ENCODE measurements at places on chromosomes 5 and 9.

GRCh38 chr5:36654564-36654963 is 48.2 kb downstream of the SLC1A3 start:
- no peak for DNase-seq

DNA sequence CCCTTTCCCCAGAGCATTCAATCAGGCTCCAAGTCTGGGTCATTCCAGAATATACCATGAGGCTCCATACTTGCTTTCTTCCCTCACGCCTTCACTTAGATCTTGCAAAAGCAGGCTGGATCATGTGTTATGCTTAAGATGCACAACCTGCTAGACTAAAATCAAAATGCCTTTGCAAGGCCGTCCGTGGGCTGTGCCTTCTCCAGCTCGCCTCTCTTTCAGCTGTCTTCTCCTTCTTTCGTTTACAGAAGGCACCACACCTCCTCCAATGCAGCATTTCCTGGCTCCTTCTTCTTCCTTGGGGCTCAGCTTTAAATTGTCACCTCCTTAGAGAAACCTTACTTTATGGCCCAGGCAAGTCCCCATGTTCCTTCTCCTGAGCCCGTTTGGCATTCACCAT is 150.6 kb downstream of the ADCY2 start:
- no peak for DNase-seq

DNA sequence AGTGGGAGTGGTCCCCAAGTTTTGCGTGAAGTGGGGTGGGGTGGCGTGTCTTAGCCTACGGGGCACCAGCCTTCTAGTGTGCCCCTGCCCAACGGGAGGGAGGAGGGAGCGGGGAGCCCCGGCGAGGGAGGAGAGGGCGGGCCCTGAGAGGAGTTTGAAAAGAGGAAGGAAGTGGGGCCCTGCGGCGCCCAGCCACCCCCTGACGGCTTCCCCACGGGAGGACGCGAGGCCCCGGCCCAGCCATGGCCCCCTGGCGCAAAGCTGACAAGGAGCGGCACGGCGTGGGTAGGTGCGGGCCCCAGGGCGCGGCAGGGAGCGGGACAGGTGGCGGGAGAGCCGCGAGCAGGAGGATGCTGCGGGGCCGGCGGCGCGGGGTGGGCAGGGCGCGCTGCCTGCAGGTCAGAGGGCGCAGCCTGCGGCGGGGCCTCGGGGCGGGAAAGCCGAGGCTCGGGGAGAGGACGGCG is at the start of gene DOCK2:
Gene DOCK2 (plus strand): TSS at position 191 of the 464 bp plus-strand sequence. CDS start 52 bp downstream, at position 243.
- peak; percentile 27 for DNase-seq

GRCh38 chr5:109496112-109496511 is 86.3 kb upstream of the PJA2 start:
- DNase-seq = no peak

- DNase-seq = no peak
These were observed 94.0 kb downstream of the CACNA1B start for GRCh38 chr9:137971477-137972138.

DNA sequence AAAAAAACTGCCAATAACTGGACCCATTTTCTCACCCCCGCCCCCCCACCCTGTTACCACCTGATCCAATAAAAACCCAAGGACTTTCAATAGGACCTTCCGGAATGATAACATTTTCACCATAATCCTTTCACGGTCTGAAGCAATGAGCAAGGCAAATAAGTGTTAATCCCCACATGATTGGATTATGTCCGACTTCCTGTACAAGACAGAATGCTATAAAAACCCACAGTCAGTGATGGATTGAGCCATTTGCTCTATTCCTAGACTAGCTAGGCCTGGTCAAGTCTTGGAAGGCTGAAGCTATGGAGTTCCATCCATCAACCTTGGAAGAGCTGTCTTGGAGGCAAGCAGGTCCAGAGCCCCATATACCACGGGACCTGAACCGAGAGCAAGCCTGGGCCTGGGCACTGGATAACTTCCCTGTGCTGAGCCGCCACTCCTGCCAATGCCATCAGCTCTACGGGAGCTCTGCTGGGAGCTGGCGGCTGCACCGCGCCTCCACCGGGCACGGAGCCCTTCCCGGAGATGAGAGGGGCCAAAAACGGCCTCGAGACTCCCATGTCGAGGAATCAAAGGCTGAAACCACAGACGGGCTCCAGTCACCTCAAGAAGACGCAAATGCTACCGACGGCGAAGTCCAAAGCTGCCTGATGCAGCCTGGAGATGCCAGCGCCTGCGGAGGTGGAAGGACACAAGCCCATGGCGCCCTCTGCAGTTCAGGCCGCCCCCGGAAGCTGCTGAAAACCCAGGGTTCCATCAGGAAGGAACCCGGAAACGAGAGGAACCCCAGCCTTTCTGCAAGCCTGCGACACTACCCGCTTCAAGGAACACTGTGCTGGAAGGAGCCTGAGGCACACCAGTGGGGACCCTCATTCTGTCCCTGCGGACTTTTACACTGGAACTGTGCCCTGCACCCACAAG is 69.2 kb downstream of the ANXA2R start:
- no peak for DNase-seq

- no peak for DNase-seq
These were observed 493.3 kb upstream of the ADAMTS16 start for GRCh38 chr5:4646715-4647375.

- no peak for DNase-seq
These were observed 1.2 kb downstream of the NSD1 start for GRCh38 chr5:177134697-177135225.

- DNase-seq = no peak
These were observed 76.9 kb upstream of the NFIL3 start for GRCh38 chr9:91500509-91501014.

DNA sequence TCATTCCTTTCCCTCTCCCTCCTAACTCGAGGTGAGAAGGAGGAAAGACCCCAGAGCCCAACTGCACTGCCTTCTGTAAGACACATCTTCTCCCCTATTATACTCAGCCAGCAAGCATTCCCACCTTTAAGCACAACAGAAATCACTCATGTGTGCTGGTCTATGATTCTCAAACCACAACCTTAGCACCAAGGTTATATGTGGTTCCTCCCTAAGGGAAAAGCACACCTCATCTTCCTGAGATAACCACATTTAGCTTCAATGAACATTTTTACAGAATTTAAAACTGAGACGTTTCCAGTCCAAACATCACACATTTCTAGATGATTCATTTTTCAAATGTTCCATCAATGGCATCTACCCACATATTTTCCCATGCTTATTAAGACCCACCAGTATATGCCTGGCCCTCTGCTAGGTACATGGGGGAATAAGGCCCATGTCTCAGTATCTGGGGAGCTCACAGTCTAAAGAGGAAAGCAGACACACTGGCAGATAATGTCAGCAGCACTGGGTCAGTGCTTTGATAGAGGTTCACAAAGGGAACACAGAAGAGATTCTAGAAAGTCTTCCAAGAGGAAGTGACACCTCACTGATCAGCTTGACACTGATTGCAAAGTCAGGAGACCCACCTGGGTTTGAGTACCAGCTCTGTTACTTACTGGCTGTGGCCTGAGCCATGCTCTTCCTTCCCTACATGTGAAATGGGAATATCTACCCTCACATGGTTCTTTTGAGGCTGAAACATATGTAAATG is 245.4 kb downstream of the DENND1A start:
- no peak for DNase-seq

GRCh38 chr5:17620627-17621026 is 10.4 kb downstream of the TAF11L12 start:
- no peak for DNase-seq

DNA sequence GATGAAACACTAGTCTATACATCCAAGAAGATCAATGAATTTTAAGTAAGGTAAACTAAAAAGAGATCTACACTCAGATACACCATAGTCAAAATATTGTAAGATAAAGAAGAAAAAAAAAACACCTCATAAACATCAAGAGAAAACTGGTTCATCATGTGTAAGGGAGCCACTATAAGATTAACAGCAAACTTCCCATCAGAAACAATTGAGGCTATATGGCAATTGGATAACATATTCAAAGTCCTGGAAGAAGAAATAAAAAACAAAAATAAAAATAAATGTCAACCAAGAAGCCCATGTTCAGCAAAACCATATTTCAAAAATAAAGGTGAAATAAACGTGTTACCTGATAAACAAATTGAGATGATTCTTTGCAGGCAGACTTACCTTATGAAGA is 3.6 kb downstream of the OR13C8 start:
- DNase-seq = no peak

DNA sequence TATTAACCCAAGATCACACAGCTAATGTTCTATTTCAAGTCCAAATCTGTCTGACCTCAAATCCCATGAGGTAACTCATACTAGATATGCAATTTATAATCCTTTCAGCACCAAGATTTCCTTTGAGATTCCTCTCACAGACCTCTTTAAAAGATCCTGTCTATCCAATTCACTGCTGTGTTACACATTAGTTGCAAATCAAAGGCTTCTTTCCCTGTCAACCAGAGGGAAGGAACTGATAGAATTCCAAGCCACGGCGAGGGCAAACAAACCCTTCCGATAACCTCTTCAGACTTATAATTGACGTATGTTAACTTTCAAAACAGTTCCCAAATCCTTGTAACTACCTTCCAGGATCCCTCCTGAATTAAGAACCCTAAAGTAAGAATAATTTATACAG is 168.9 kb downstream of the DRD1 start:
- DNase-seq = no peak

DNA sequence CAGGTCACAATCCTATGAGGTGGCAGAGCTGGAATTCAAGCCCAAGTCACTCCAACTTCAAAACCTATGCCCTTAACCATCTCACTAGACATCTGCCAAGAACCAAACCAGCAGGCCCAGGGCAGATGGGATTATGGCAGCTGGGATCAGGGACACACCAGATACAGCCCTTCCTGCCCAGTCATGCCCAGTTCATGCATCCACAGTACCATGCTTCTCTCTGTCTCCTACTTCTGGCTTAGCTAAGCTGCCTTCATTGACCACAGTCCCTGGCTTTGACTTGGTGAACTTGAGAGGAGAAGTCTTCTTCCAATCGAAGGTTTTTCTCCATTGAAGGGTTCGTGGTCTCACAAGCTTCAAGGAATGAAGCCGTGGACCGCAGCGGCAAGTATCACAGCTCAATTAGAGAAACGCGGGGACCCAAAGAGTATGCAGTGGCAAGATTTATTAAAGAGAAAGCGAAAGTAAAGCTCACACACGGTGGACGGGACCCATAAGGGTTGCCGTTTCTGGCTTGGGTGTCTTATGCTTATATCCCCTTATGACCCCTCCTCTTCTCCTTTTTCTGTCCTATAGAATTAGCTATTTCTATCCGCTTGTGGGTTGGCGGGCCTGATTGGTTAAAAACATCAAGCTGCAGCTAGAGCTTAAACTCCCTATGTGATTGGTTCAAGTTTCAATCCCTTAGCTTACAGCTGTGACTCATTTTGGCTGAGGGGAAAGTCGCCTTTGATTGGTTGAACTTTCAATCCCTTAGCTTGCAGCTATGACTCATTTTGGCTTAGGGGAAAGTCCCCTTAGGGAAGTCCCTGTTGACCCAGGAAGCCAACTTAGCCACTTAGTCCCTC is 101.2 kb downstream of the TRIM36 start:
- peak; percentile 6 for DNase-seq

GRCh38 chr5:76546497-76547102 is 76.6 kb downstream of the F2RL2 start:
- no peak for DNase-seq

DNA sequence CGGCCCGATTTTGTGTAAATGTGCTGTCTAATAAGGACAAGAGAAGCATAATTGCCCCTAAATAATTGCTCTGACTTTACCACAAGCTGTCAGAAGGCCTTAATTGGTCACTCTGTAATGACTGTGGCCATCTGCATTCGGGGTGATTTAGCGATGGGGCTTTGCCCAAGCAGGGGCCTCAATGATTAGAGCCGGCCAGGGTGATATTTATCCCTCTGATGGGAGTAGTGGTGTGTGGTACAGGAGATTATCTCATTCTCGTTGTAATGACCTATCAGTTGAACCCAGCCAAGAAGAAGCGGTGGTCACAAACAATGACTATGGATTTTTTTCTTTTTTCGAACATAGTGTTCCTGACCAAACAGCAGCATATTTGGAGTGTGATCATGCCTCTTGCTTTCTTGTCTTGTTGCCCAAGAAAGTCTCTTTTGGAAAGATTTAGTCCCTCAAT is 72.0 kb upstream of the SAP30L start:
- no peak for DNase-seq

- DNase-seq = no peak
These were observed 421.9 kb upstream of the FTMT start for GRCh38 chr5:121429761-121430160.

- no peak for DNase-seq
These were observed 131.2 kb downstream of the SLIT3 start for GRCh38 chr5:169169783-169170182.

DNA sequence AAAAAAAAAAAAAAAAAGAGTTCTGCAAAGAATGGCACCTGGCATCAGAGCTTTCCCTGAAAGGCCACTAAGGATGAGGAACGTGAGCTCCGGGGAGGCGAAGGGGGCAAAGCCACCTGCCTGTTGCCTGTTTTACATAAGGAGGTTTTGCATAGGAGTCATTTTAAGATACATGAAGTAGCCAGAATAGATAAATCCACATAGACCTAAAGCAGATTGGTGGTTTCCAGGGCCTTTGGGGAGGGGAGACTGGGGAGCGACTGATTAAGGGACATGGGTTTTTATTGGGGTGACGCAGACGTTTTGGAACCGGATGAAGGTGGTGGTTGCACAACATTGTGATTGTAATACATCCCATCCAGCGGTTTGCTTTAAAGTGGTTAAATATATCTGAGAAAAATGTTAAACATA is 7.1 kb downstream of the NEK6 start:
- DNase-seq = no peak

GRCh38 chr5:97534166-97534565 is 351.1 kb upstream of the RIOK2 start:
- no peak for DNase-seq

DNA sequence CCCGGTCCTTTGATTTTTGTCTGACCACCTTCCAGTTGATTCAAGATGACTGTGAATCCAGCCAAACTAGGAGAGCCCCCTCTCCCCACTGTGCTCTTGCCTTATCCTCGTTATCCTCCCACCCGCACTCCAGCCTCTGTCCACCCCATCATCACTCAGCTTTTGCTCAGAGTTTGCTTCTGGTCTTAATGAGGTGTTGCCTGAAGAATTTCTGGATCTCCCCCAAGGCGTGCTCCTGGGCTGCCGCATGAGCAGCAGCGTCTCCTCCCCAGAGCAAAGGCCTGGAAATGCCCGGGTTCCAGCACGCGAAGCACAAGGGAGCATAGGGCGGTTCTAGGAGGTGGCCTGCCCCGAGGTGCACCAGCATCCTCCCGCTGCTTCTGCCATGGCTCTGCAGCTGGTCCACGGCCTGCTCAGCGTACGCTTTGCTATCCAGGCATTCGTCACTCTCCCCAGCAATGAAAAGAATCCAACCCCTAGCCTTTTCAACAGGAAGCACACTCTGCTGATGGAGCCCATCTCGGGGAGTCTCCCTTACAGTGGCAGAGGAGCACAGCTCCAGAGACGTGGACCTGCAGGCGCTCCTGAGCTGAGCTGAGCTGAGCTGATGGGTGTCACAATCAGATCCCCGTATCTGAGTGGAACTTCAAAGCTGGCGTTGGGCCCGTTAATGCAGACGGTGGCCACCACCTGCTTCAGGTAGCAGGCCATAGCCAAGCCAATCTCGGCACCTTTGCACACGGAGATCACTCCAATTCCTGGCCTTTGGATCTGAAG is 50.7 kb downstream of the BAAT start:
- no peak for DNase-seq
